HuH-7.5 (cell line): ENCODE measurements at places on chromosomes 11 and 22.

DNA sequence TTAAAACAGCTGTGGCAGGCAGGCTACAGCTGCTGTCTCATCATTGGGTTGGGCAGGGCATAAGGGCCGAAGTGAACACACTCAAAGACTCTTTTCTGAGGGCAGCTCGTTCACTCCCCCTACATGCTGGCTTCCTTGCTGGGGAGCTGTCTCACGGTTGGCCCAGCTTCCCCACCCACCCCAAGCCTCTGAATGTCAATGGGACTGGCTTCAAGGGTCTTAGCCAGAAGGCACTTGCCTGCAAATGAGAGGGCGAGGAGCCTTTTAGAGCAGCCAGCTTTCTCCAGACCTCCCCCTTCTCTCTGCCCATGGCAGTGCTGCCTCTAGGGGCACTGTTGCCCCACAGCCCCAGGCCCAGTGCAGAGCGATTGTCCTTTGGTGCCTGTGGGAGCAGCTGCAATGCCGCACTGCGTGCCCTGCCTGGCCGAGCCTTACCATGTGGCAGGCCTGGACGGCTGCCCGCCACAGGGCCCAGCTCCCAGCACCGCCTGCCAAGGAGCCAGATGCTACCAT lies 94.7 kb upstream of the RASSF10 start:
- peak; percentile 45 for DNase-seq

GRCh38 chr11:119843877-119844276 lies 114.9 kb upstream of the NECTIN1 start:
- DNase-seq: no peak

GRCh38 chr22:20546541-20546950 lies 39.1 kb downstream of the MED15 start:
- DNase-seq: no peak

- no peak for DNase-seq
Observed at GRCh38 chr22:44428941-44429830, 68.8 kb downstream of the RTL6 start.

- DNase-seq: no peak
Observed at GRCh38 chr11:33847251-33847650, 44.6 kb downstream of the LMO2 start.

- DNase-seq: no peak
Observed at GRCh38 chr11:72744474-72744873, 7.7 kb downstream of the ARAP1 start.

DNA sequence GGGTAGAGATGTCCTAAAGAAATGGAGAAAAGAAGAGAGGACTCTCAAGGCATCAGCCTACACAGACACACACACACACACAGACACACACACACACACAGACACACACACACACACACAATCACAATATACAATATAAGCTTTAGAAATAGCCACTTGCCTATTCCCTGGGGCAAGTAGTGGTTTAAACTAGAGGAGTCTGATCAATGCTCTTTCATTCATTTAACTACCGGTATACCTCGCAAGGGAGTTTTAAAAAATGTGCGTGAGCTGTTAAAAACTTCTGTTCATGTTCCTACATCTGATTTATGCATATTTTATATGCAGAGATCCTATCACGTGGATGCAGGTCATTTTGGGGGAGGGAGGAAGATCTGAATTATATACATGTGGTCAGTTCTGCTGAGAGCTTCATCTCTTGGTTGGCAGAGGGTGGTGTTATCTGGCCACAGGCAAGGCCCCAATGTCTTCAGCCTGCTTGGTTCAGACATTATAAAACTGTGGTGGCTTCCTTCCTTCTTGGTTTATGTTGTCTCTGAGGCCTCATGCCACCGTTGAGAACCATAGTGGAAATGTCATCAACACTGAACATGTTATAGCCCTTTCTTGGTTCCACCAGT lies 56.6 kb downstream of the SYT13 start:
- DNase-seq: no peak

DNA sequence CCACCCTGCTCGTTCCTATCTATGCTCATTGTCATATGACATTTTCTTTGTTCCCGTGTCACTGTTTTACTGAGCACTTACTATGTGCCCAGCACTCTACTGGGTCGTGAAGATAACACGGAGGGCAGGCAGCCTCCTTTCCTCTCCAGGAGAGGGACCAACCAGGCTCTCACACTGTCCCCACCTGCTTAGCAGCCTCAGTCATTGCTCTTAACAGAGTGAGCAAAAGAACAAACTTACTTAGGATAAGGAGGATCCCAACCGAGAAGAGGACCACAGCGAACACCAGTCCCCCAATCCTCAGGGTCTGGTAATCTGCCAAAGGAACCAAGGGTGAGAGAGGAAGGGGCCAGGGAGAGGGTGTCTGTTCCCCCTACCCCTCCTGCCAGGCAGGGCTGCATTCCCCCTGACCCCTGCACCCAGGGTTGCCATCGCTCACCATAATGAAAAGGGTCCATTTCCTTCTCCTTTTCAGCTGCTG lies 17.0 kb upstream of the FXYD2 start:
- no peak for DNase-seq

GRCh38 chr22:42275176-42275575 lies 4.7 kb upstream of the TCF20 start:
- DNase-seq: no peak
